ENCODE measurements at places on chromosomes 7 and 10.
A peak's percentile ranks its signal among the peaks of the same experiment; 100 is the strongest.

- no peak overlapping the region for H3K4me3 ChIP-seq
- H3K27ac ChIP-seq = no peak overlapping the region
- no peaks in the 10 kb centered on the region for H3K4me1 ChIP-seq
- DNase-seq = no peak
- no peaks in the 10 kb centered on the region for H3K36me3 ChIP-seq
Observed at GRCh38 chr10:28793482-28793881, 116.2 kb downstream of the BAMBI start.

DNA sequence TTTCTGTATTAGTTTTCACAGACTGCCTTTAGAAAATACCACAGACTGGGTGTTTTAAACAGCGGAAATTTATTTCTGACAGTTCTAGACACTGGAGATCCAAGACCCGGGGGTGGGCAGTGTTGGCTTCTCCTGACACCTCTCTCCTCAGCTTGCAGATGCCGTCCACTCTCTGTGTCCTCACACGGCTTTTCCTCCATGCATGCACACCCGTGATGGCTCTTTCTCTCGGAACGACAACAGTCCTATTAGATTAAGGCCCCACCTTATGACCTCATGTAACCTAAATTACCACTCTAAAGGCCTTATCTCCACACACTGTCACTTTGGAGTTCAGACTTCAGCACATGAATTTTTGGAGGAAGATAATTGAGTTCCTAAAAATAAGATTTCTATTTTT lies 142.9 kb upstream of the VWC2 start:
- H3K27ac ChIP-seq = no peak overlapping the region
- H3K4me1 ChIP-seq = no peaks in the 10 kb centered on the region

GRCh38 chr10:17455015-17455520 lies 673 bp upstream of the ST8SIA6 start:
- H3K4me1 ChIP-seq = peaks cover 11% of the 10 kb centered on the region
- H3K27ac ChIP-seq = peak overlapping the region; percentile 85
- no peak overlapping the region for H3K4me3 ChIP-seq
- DNase-seq = no peak
- no peaks in the 10 kb centered on the region for H3K27me3 ChIP-seq

GRCh38 chr10:11795101-11795920 lies 27.8 kb upstream of the PROSER2 start:
- no peak overlapping the region for H3K27ac ChIP-seq
- H3K4me3 ChIP-seq = no peak overlapping the region
- no peaks in the 10 kb centered on the region for H3K36me3 ChIP-seq

DNA sequence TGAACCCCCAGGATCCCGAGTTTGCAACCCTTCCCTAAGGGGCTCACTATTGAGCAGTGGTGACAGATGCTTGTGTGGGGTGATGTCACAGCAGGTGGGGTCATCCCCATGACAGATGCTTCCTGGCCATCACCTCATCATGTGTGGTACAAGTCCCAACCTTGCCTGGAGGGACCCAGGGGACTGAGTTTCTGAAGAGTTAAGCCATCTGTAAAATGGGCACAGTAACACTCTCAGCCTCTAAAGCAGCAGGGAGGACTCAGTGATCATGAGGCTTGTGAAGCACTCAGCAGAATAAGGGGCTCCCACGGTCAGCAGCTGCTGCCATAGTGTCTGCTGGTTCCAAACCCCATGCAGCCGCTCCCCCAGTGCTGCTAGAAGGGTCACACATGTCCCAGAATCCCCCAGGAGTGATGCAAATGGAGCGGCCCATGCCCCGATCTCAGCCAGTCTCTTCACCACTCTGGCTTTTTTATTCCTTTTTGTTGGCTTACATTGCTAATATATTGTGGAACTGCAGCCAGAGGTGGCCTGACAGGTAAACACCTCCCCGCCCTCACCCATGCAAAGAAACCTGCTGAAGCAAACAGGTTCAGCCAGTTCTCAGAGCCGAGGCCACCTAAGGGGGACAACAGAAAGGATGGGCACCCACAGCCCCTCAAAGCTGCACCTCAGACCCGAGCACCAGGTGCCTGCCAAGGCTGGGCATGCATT lies 102.1 kb upstream of the PDGFA start:
- no peak overlapping the region for H3K4me3 ChIP-seq
- no peaks in the 10 kb centered on the region for H3K36me3 ChIP-seq
- H3K27ac ChIP-seq = no peak overlapping the region

DNA sequence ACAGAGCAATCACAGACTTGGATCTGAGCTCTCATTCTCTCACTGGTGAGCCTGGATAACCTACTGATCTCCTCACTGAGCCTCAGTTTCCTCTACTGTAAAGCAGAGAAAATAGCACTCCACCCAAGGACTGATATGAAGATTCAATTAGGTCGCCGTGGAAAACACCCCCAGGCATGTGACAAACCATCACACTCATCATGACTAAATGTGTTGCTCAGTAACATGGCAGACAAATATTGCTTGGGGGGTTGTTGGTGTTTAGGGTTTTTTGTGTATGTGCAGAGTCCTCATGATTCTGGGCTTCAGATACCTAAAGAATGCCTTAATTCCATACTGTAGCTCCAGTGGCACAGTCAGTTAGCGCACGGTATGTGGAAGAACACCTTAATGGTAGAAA lies 122.1 kb upstream of the TCF7L2 start:
- no peaks in the 10 kb centered on the region for H3K36me3 ChIP-seq
- H3K27ac ChIP-seq = no peak overlapping the region
- H3K4me3 ChIP-seq = no peak overlapping the region
- H3K27me3 ChIP-seq = no peaks in the 10 kb centered on the region

- H3K27ac ChIP-seq = no peak overlapping the region
- no peaks in the 10 kb centered on the region for H3K4me1 ChIP-seq
- no peaks in the 10 kb centered on the region for H3K36me3 ChIP-seq
- no peak overlapping the region for H3K4me3 ChIP-seq
- no peaks in the 10 kb centered on the region for H3K27me3 ChIP-seq
Observed at GRCh38 chr10:15155978-15156656, 12.4 kb downstream of the NMT2 start.

GRCh38 chr10:126536148-126536547 lies 134.3 kb downstream of the C10orf90 start:
- no peaks in the 10 kb centered on the region for H3K36me3 ChIP-seq
- H3K27me3 ChIP-seq = no peaks in the 10 kb centered on the region
- no peak overlapping the region for H3K4me3 ChIP-seq
- H3K4me1 ChIP-seq = no peaks in the 10 kb centered on the region
- no peak for DNase-seq
- no peak overlapping the region for H3K27ac ChIP-seq

- H3K4me3 ChIP-seq = no peak overlapping the region
- no peaks in the 10 kb centered on the region for H3K27me3 ChIP-seq
- peak; percentile 49 for DNase-seq
- no peak overlapping the region for H3K27ac ChIP-seq
Observed at GRCh38 chr7:157633465-157634185, 296.8 kb downstream of the DNAJB6 start.

DNA sequence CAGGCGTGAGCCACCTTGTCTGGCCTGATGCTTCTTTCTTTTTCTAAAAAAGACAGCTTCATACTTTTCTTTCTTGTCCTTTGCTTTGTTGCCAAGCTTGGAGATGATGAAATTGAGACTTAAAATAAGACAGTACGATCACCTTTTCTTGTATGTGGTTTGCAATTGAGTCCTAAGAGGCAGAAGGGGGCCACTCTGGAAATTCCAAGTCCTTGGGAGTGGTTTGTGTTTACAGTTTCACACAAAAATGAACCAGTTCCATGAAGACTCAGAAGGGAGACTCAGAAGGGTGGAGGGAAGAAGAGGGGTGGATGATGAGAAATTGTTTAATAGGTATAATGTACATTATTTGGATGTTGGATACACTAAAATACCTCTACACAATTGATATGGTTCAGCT lies 70.7 kb upstream of the TNS3 start:
- no peaks in the 10 kb centered on the region for H3K27me3 ChIP-seq
- no peaks in the 10 kb centered on the region for H3K36me3 ChIP-seq
- H3K27ac ChIP-seq = no peak overlapping the region
- H3K4me1 ChIP-seq = peaks cover 10% of the 10 kb centered on the region
- DNase-seq = no peak

- H3K4me3 ChIP-seq = peak within 1 kb of the TSS; percentile 49
- no peak within 1 kb of the TSS for H3K27ac ChIP-seq
- H3K36me3 ChIP-seq = no peaks in the 10 kb centered on the region
Observed at GRCh38 chr7:151167197-151167961, at the start of gene GBX1. Gene GBX1 (minus strand): TSS chr7:151167694. CDS start chr7:151167548, 146 bp downstream.

- no peak overlapping the region for H3K27ac ChIP-seq
- H3K4me3 ChIP-seq = no peak overlapping the region
- no peaks in the 10 kb centered on the region for H3K36me3 ChIP-seq
- H3K27me3 ChIP-seq = no peaks in the 10 kb centered on the region
Observed at GRCh38 chr7:81698965-81699364, 70.9 kb downstream of the HGF start.

DNA sequence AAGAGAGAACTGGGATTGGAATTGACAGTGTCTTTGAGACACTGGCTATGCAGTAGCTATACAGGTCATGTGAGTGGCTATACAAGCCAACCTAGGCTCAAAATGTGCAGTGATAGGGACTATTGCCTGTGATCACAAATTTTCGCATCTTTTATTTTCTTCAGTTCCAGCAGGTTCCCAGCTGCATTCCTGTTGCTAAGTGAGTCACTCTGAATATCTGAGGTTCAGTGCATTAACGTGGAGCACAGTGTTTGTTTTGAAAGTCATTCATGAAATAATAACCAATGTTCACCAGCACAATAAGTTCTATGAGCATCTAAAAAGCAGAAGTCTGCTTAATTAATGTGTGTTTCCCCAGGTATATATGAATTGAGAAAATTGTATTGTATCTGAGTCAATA lies 1236.0 kb upstream of the CELF2 start:
- no peak overlapping the region for H3K4me3 ChIP-seq
- no peaks in the 10 kb centered on the region for H3K36me3 ChIP-seq
- no peaks in the 10 kb centered on the region for H3K27me3 ChIP-seq
- no peak for DNase-seq
- no peaks in the 10 kb centered on the region for H3K4me1 ChIP-seq

DNA sequence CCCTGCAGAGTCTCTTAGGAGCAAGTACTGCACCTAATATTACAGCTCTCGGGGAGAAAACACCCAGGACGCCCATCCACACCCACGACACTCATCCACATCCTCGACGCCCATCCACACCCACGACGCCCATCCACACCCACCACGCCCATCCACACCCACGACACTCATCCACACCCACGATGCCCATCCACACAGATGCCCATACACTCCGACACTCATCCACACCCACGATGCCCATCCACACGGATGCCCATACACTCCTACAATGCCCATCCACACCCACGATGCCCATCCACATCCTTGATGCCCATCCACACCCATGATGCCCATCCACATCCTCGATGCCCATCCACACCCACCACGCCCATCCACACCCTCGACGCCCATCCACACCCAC lies 503.1 kb downstream of the PTPRN2 start:
- H3K4me3 ChIP-seq = no peak overlapping the region
- H3K4me1 ChIP-seq = no peaks in the 10 kb centered on the region
- DNase-seq = no peak
- no peaks in the 10 kb centered on the region for H3K36me3 ChIP-seq

DNA sequence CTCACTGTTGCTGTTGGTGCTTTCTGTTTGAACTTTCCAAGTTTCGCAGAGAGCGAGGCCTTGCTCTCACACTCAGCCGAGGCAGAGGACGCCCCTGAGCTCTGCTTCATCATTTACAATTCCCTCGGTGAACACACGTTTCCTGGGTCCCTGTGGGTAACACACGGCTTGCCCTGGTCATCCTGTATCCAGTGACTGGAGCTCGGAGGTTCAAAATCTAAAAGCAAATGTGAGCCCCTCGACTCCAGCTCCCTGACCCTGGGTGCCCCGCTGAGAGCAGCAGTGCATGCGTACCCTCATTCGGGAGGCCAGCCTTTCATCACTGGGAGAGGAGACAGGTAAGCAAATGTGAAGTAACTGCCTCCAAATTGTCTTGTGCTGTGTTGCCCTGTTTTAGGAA lies 5.8 kb downstream of the CNPY1 start:
- no peak overlapping the region for H3K27ac ChIP-seq
- no peaks in the 10 kb centered on the region for H3K4me1 ChIP-seq

GRCh38 chr7:75875113-75876080 lies 3.4 kb upstream of the RHBDD2 start:
- H3K36me3 ChIP-seq = no peaks in the 10 kb centered on the region
- peaks cover 29% of the 10 kb centered on the region for H3K4me1 ChIP-seq
- H3K27ac ChIP-seq = peak overlapping the region; percentile 60
- no peak overlapping the region for H3K4me3 ChIP-seq

GRCh38 chr10:113138937-113139585 lies 189.0 kb downstream of the TCF7L2 start:
- H3K27ac ChIP-seq = no peak overlapping the region
- no peak for DNase-seq
- H3K36me3 ChIP-seq = peaks cover 4% of the 10 kb centered on the region
- H3K4me3 ChIP-seq = no peak overlapping the region
- H3K27me3 ChIP-seq = no peaks in the 10 kb centered on the region

GRCh38 chr10:118917701-118918100 lies 111.8 kb upstream of the NANOS1 start:
- no peak overlapping the region for H3K27ac ChIP-seq
- no peaks in the 10 kb centered on the region for H3K4me1 ChIP-seq
- no peaks in the 10 kb centered on the region for H3K36me3 ChIP-seq
- H3K4me3 ChIP-seq = no peak overlapping the region
